ENCODE measurements at places on chromosomes 1 and 21.

GRCh38 chr1:111209622-111210021 is 9.2 kb upstream of the DENND2D start:
- no peak for DNase-seq

- DNase-seq: no peak
Observed at GRCh38 chr21:36784947-36785346, 86.0 kb downstream of the SIM2 start.

GRCh38 chr1:223474804-223475203 is 81.6 kb downstream of the CCDC185 start:
- no peak for DNase-seq

DNA sequence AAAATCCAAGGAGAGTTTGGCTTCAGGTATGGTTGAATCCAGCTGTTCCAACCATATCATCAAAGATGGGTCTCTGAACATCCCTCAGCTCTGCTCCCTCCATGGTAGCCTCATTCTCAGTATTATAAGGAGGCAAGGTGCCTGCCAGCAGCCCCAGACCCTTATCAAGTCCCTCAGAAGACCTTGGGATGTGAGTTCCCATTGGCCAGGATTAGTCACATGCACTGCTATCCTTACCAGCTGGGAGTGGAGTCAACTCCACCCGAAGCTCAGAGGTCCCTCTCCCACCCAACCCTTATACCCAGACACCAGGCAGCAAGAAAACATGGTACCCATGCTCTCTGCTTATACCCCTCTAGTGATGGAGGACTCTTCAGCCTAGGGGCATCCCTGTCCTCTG is 153.7 kb upstream of the ZBTB40 start:
- DNase-seq: no peak

GRCh38 chr1:232280910-232281309 is 349.0 kb downstream of the SIPA1L2 start:
- no peak for DNase-seq

GRCh38 chr1:91015794-91016550 is 5.9 kb downstream of the ZNF644 start:
- DNase-seq: no peak

DNA sequence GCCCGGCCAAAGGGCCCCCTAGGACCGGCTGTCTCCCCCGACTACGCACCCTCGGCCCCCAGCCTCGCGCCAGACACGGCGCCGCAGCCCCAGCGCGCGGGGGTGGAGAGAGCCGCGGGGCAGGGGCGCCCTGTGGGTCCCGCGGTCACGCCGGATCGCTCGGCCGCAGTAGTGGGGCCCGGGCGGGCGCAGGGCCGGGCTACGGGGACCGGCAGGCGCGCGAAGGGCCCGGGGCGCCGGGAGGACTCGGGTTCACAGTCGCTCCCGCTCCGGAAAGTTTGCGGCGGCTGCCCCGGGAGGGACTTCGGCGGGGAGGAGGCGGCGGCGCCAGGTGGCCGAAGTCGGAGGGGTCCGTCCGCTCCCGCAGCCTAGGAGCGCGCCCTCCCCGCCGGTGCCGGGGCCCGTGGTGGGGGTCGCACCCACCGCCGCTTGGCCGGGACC is 7.1 kb upstream of the ZNF669 start:
- no peak for DNase-seq

DNA sequence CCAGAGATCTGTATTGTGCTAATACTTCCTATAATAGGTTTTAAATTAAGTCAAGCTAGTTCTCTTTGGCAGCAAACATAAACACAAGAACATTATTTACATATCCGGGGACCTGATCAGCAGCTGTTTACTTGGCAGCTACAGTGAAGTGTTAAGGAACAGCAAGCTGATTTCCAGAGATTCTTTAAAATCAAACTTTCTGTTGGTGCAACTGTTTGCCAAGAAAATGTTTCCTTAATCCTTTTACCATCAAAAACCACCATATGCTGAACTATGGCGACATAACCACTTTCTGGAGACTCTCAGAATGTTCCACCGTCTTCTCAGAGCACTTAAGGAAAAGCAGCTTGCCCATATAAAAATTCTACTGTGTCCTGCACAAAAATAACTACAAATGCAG is 107.0 kb upstream of the KRTAP19-8 start:
- DNase-seq: no peak

- DNase-seq: no peak
Observed at GRCh38 chr1:37282764-37283163, 191.6 kb upstream of the ZC3H12A start.

GRCh38 chr1:201310986-201311355 is 27.7 kb downstream of the PKP1 start:
- DNase-seq: no peak

DNA sequence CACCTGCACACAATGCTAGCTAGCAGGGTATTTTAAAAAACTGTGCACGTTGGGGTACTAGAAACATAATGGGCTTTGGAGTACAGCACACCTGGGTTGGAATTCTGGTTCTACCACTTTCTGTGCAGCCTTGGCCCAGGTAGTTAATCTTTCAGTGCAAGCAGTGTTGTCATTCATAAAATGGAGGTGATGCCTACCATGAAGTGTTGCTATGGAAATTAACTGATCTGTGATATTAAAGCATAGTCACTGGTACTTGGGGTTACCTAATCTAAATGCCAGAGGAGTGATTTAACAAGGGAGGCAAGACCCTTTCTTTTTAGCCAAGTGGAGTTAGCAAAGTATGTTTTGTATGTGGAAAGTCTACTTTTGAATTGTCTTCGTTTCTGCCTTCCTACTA is 18.0 kb downstream of the ATP1B1 start:
- DNase-seq: no peak
